ENCODE measurements at places on chromosomes 6 and 20.

DNA sequence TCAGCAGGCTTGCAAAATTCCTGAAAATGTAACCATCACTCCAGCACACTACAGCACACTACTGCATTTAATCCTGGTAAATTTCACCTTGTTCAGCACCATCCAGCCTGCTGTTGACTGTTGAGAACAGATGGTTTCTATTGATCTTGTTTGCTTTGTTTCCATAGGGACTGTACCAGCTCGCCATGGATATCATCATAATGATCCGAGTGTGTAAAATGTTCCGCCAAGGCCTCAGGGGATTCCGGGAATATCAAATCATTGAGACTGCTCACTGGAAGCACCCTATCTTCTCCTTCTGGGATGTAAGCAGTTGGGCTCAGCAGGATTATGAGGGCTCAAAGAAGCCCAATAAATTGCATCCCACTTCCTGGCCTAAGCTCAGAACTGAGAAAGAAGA is 4.1 kb downstream of the CNBD2 start:
- no peak for DNase-seq

DNA sequence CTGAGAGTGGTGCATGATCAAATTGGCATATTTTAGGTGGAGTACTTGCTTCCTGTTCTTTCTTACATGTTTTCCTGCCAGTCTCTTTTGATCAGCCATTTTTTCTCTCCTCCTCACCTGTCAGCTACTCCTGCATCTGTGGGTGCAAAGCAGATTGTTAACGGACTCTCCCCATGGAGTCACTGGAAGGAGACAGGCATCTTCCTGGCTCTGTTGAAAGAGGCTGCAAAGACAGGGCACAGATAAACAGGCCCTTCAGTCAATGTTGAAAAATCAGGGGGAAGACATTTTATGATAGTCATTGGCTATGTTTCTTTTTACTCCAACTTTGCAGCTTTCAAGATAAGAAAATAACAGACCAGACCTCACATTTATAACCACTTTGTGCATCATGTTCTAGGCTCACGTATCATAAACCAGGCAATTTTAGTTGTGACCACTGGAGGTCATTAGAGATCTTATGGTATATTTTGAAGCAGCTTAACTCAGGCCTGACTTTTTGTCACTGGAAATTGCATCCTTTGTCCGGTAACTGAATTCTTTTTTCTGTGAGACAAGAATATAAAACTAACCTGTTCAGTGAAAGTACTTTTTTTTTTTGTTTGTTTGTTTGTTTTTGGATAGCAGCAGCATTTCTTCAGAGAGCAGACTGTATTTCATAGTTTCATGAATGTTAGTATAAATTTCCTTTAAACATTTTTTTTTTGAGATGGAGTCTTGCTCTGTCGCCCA is 20.1 kb downstream of the ECT2L start:
- DNase-seq: no peak

GRCh38 chr6:128068119-128068479 is 167.2 kb upstream of the THEMIS start:
- DNase-seq: peak; percentile 5

- no peak for DNase-seq
Measured at GRCh38 chr6:111673937-111674336, 68.3 kb upstream of the TRAF3IP2 start.

DNA sequence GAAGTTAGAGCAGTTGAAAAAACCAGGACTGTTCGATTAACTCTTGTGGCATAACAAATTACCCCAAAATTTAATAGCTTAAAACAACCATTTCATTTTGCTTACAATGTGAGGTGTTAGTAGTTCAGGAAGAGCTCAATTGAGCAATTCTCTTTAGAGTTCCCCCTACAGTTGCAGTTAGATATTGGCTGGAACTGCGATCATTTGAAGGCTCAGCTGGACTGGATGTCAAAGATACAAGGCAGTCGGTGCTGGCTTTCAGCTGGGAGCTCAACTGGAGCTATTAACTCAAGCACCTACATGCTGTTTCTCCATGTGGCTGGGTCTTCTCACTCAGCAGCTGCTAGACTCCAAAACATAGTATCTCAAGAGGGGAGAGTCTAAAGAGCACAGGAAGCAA is 96.0 kb upstream of the LOC128125822 start:
- DNase-seq: no peak

- no peak for DNase-seq
Measured at GRCh38 chr6:85865420-85866369, 223.0 kb upstream of the SYNCRIP start.

GRCh38 chr6:111367393-111368088 is 115.5 kb downstream of the REV3L start:
- DNase-seq: no peak

DNA sequence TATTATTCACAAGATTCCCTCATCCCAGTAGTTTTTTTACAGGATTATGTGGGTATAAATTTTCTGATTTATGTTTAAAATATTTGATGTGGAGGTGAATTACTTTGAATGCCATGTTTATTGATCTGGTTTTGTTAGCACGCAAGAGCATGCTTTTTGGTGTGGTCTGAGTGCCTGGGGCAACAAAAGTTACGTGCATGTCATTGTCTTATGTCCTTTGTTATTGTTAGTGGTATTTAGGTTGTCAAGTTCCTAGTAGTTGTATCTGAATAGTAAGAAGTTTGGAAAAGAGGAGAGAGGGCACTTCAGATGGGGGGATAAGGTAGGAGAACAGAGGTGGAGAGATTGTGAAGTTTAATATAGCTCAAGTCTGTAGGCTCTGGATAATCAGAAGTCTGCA is 95.0 kb downstream of the ATRN start:
- no peak for DNase-seq

DNA sequence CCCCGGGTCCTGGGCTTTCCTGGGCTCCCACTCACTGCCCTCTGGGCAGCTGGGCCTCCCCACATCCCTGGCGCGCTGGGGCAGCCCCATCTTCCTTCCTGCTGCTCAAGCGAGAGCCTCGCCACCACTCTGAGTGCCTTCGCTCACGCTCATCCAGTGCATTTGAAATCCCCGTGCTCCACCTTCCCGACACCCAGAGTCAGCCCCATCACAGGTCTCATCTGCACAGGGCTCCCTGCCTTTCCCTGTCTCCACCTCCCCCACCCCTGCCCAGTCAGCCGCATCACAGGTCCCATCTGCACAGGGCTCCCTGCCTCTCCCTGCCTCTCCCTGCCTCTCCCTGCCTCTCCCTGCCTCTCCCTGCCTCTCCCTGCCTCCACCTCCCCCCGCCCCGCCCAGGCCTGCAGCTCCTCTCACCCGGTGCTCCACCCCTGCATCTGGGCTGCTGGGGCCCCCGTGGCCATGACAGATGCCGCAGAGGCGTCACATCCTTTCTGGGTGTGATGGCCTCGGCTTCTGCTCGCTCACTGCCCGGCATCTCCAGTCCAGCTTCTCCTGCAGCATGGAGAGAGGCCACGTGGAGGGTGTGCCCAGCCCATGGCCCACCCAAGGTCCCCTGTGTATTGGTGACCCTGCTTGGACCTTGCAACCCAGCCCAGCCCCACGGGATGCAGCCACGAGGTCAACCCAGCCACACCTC is 9.0 kb upstream of the BHLHE23 start:
- DNase-seq: no peak

DNA sequence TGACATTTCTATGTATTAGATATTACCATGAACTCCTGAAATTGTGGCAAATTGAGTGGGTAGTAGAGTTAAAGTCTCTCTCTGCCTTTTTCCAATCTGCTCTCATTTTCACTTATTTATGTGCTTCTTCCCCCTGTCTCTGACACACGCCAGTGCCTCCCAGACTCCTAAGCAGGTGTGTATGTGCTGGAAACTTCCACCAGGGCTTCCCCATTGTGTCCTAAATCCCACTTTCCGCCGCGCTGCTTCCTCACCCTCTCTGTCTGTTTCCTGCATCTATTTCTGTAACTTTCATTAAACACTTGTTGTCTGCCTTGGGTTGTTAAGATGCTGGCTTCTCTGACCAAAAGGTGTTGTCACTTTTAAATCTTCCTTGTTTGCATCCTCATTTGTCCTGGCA is 97.6 kb upstream of the HDGFL1 start:
- no peak for DNase-seq

DNA sequence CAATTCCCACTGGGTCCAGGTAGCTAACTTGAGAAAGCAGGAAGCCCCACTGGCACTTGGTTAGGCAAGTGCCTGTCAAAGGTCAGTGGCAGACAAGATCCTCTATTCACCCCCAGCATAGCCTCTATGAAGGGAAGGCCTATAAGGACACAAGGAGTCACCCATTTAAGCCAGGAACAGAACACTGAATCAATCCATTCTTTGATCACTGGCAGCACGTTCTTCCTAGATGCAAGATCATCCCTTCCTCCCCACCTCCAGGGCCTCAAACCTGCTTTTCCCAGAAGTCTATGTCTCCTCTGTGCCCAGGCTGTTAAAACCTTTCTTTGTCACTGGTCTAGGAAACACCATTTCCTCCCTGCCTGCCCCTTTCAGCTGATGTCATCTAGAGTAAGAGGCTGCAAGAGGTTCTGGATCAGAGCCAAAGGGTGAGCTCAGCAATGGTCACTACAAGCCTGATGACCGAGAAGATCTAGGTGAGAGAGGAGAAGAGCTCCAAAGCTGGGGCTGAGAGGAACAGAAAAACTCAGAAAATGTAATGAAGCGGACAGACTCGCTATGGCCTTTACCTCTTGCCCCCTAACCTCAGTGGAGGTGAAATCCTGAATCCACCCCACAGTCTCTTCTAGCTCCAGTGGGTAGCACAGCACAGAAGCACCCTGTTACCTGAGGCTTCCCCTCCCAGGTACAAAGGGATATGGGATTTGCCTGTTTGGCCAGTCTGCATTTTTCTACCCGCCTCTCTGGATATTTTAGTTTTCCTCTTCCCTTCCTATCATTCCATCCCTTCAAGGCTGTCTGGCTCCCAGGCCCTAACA is 1.8 kb downstream of the GTPBP2 start:
- no peak for DNase-seq

DNA sequence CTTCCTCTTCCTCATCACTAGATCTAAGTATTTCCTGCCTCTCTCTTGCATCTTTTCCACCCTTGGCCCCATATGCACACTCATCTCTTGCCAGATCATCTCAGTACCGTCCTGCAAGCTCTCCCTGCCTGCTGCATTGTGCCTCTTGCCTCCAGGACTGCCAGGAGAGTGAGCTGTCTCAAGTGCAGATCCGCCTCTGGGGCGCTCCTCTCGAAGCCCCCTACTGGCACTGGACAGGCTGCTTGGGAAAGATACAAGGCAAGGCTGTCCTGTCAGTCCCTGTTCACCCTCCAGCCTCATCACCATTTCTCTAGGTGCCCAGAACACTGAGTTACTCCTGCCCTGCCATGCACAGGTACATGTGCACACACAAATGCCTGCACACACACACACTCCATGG is 10.2 kb downstream of the SYNDIG1 start:
- no peak for DNase-seq

- DNase-seq: no peak
Measured at GRCh38 chr6:40695114-40695513, 108.0 kb upstream of the LRFN2 start.

- DNase-seq: no peak
Measured at GRCh38 chr6:2857185-2857579, 15.5 kb upstream of the SERPINB1 start.

DNA sequence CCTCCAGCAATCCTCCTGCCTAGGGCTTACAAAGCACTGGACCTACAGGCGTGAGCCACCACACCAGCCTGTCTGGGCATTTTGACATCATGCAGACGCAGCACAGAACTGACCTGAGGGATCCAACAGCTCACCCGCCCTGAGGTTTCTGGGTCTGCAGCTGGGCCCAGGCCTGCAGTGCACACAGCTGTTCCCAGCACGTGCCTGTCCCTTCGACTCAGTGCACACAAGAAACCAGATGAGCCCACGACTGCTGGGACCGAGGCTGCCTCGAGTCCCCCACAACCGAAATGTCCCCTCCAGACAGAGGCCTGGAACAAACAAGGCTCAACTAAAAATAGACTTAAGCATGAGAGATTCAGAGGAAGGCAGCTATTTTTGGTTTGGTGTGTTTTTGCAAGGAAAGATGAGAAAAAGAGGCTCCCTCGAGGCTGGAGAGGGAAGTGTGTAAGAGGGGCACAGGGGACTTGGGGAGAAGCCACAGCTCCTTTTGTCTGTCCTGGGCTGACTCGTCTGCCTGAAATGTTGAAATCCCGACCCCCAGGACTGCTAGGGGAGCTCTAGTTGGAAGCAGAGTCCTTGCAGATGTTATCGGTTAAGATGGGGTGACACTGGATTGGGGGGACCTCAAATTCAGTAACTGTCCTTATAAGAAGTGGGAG is 66.3 kb downstream of the YTHDF1 start:
- no peak for DNase-seq

GRCh38 chr6:72175916-72176315 is 289.6 kb downstream of the RIMS1 start:
- DNase-seq: no peak

- DNase-seq: no peak
Measured at GRCh38 chr20:36240076-36240475, 3.8 kb downstream of the AAR2 start.

GRCh38 chr20:54710341-54710740 is 234.9 kb downstream of the DOK5 start:
- no peak for DNase-seq

GRCh38 chr20:50048420-50049166 is 64.4 kb downstream of the UBE2V1 start:
- DNase-seq: no peak

GRCh38 chr20:9390441-9390840 is 123.9 kb upstream of the LAMP5 start:
- no peak for DNase-seq

GRCh38 chr6:16654701-16655100 is 106.6 kb downstream of the ATXN1 start:
- DNase-seq: no peak

GRCh38 chr6:87784051-87784450 is 82.0 kb upstream of the AKIRIN2 start:
- DNase-seq: no peak

GRCh38 chr6:38784506-38785235 is 69.6 kb downstream of the DNAH8 start:
- DNase-seq: no peak

- DNase-seq: no peak
Measured at GRCh38 chr20:49319208-49319809, 41.5 kb upstream of the ZNFX1 start.

- DNase-seq: no peak
Measured at GRCh38 chr6:38518511-38519304, 121.0 kb downstream of the BTBD9 start.

GRCh38 chr6:119105282-119105681 is 26.8 kb upstream of the FAM184A start:
- DNase-seq: no peak

GRCh38 chr6:88105741-88106340 is 58.2 kb downstream of the SPACA1 start:
- no peak for DNase-seq

DNA sequence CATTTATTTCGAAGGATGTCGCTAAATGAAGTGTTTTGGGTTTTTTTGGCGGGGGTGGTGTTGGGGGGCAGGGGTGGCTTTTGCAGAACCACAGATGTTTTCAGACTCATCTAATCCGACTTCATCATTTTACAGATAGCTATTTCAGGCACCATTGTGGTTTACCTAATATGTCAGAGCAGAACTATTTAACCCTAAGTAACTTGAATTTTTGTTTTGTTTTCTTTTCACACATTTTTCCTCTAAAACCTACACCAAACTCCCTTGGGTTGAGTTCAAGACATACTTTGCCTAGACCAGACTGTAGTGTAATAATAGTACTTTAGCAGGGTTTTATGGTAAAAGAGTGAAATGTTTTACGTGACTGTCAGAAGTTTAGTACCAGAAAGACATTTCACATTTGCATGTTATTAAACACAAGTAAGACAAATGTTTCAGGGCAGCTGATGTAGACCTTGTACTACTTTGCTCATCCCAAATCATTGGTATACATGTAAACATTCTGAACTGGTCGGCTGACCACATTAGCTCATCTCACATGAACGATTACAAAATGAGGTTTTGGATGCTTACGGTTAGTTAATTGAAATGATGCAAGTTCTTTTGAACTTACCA is 37.7 kb downstream of the MAP3K4 start:
- DNase-seq: no peak

All from anterior cingulate cortex (tissue), 58 donors.